Fibroblast of skin of left quadriceps (primary cell): ENCODE measurements at places on chromosomes 3 and 15.

DNA sequence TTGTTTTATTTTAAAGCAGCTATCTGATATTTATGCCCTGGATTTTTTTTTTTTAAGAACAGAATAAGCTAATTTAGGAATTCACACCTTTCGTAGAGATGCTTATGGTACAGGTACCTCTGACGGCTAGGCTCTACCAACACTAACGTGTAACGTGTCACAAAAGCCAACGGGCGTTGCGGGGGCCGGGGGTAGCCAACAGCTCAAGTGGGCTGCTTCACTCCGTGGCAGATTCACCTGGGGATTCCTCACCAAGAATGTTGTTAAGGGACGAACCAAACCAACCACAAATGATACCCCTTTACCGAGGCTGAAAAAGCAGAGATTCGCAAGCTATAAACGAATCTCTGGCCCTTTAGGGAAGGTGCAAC, 1.0 kb downstream of the TMCC1 start:
- DNase-seq, result no peak

- no peak for DNase-seq
Measured at GRCh38 chr3:69752241-69752640, 13.0 kb downstream of the MITF start.

GRCh38 chr15:62352817-62353216, 187.7 kb upstream of the C2CD4B start:
- DNase-seq, result no peak

DNA sequence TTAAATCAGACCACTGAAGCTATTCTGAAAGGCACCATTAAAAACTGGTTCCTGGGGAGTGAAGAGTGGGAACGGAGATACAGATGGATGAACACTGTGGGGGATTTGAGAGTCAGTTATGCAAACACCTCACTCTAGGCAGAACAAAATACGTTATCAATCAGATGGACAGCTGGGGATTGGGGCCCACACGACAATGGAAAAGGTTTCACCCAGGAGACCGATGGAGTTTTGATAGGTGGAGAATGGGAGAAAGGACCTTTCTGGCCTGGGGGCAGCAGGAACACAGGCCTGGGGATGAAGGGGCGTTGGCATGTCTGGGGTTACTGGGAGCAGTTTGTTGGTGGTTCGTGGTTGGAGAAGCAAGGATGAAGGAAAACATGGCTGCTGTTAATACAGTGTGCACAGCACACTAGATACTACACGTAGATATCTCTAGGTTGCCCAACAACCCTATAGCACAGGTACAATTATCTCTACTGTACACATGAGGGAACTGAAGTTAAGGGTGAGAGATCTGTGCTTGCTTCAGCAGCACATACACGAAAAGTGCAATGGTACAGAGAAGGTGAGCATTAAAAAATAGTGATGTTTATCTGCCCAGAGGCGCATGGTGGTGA, 16.5 kb downstream of the ST6GAL1 start:
- DNase-seq, result no peak

GRCh38 chr3:9347887-9348286, 15.0 kb upstream of the THUMPD3 start:
- DNase-seq, result peak; percentile 32

GRCh38 chr3:56468184-56469106, at the start of gene ERC2:
TSS of gene ERC2 (minus strand) at chr3:56468467.
- peak; percentile 4 for DNase-seq

- DNase-seq, result no peak
Measured at GRCh38 chr3:107377151-107377550, at the start of gene CCDC54. TSS of gene CCDC54 (plus strand) at chr3:107377439. CDS start at chr3:107377588, 149 bp downstream.

DNA sequence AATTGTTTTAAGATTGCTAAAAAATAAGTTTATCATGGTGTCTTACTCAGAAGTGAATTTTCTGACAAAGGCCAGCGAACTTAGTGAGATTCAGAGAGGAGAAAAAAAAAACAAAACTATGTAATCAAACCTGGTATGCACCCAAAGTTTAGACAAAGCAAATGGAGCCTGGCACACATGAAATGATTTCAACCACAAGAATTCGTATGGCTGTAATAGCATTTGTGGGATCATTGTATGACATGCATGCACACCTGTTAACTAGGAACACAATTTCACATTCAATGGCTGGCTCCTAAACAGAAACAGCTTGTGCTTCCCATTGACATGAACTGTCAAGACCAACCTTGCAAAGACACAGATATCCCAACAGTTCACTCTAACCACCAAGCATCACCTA, 94.6 kb downstream of the ZIC4 start:
- no peak for DNase-seq

- no peak for DNase-seq
Measured at GRCh38 chr3:197595470-197596185, 39.9 kb upstream of the BDH1 start.

- DNase-seq, result no peak
Measured at GRCh38 chr3:195774917-195775316, 36.8 kb downstream of the MUC4 start.

- DNase-seq, result no peak
Measured at GRCh38 chr3:158732856-158733200, 571 bp upstream of the RARRES1 start.

- no peak for DNase-seq
Measured at GRCh38 chr3:156814295-156814694, 11.9 kb upstream of the LEKR1 start.

- no peak for DNase-seq
Measured at GRCh38 chr3:151483961-151484520, 23.2 kb upstream of the IGSF10 start.

DNA sequence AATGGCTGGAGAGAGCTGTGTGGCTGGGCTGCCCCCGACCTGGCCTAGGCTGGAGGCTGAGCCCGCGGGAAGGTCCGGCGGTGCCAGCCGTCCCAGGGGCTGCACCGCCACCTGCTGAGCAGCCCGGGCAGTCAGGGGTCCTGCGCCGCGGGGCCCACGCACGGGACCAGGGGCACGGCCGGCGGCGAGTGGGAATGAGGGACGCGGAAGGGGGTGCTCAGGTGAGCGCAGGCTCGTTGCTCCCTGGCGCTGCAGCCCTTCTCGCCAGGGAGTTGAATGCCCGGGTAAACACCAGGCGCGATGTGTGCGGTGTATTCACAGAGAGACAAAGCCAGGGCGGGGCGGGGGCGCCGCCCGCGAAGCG, 666 bp upstream of the SEMA3F start:
- no peak for DNase-seq
